Effector CD8-positive, alpha-beta T cell (primary cell): ENCODE measurements at places on chromosomes 12 and 14.

- DNase-seq: no peak
These were observed 27.3 kb downstream of the SPRING1 start for GRCh38 chr12:116710370-116711150.

- DNase-seq: no peak
These were observed 118.0 kb downstream of the NUAK1 start for GRCh38 chr12:106020736-106021135.

DNA sequence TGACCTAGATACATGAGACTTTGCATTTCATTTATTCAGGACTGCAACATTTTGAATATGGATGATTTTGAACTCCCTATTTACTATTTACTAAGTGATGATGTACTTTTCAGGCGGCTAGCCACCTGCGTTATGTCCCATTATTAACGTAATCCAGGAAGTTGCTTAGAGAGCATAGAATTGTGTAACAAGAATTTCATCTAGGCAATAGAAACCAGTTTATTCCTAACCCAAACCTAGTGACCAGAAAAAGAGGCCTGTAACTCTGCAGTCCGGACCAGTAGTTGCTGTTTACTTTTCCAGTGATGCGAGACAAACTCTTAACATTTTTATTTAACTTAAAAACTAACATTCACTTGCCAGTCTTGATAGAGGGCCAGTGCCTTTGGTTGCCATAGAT, 12.3 kb downstream of the NUDT4 start:
- DNase-seq: no peak

DNA sequence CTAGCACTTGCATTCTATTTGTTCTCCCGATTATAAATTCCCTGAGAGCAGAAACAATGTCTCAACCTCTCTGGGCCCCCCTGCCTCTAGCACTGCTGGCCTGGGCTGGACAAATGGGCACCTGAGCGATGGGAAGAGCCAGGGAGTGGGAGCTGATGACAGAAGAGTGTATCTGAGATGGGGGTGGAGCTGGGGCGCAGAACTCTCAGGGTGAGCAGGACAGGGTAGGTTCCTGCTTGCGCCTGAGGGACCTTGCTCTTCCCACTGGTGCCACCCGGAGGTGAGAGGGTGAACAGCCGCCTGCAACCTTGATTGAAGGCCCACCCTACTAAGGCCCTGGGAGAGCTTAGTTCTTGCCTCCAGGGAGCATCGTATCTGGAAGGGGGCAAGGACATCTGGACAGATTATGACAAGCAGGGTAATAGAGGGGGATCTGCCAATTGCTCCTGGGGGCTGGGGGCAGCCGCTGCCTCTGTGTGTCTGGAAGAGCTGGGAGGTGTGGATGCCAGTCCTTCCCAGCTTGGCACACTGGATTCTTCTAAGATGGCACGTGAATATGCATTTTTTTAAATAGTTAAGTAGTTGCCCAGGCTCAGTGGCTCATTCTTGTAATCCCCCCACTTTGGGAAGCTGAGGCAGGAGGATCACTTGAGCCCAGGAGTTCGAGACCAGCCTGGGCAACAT, 43.0 kb upstream of the TSPAN9 start:
- DNase-seq: no peak

GRCh38 chr14:53879022-53879686, 77.5 kb downstream of the BMP4 start:
- DNase-seq: no peak

GRCh38 chr12:49365542-49365941, 1.7 kb upstream of the SPATS2 start:
- DNase-seq: no peak

GRCh38 chr14:86990396-86990795, 1002.6 kb downstream of the GALC start:
- DNase-seq: no peak

- no peak for DNase-seq
These were observed 994.0 kb upstream of the FLRT2 start for GRCh38 chr14:84535976-84536375.

DNA sequence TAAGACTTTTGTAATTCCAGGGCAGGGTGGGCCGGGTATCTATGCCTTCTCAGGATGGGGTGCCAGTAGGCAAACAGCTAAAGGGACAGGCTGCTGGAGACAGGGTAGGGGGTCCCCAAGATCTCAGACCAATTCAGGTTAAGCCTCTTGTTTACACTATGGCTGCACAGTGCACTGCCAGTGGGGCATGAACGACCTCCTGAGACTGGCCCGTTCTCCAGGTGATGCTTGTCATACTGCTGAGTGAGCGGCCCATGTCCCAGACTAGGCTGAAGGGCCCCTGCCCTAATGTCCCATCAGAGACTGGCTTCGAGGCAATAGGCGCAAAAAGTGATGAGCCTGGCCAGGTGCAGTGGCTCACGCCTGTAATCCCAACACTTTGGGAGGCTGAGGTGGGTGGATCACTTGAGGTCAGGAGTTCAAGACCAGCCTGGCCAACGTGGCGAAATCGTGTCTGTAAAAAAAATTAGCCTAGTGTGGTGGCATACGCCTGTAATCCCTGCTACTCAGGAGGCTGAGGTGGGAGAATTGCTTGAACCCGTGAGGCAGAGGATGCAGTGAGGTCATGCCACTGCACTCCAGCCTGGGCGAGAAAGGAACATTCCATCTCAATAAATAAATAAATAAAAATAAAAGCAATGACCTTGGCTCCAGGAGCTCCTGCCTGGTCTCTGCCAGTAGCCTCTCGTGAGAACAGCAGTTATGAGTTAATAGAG, 12.6 kb downstream of the SLC25A29 start:
- no peak for DNase-seq

DNA sequence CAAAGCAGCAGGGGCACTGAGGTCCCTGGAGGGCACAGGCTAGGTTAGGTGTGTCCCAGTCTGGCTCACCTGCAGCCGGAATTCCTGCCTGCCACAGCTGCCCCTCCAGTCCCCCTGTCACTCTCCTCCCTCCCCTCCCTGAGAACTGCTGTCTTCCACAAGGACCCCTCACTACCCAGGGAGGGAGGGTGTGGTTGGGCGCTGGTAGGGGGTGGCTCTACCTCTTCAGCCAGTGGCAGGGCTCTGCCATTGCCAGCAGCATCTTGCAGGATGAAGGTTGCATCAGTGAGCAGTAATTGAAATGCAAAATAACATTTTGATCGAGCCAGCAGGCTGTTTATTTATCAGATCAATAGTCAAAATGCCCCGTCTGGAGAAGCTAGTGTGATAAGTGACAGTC, 45.7 kb downstream of the ESRRB start:
- no peak for DNase-seq

- no peak for DNase-seq
These were observed 9.2 kb downstream of the ZNF219 start for GRCh38 chr14:21089271-21089670.

DNA sequence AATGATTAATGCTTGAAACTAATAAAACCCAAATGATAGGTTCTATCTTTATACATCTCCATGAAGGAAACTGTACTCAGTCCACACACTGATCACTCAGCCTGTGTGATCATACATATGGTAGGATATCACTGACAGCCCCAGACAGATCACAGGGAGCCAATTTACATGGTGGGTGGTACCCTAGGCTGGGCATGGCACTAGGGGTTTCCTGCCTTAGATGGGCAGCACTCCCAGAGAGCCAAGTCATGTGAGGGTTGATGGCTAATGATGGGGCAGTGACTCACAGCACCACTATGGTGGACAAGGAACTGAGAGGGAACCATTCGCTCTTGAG, 89.6 kb upstream of the PTPRR start:
- DNase-seq: no peak

DNA sequence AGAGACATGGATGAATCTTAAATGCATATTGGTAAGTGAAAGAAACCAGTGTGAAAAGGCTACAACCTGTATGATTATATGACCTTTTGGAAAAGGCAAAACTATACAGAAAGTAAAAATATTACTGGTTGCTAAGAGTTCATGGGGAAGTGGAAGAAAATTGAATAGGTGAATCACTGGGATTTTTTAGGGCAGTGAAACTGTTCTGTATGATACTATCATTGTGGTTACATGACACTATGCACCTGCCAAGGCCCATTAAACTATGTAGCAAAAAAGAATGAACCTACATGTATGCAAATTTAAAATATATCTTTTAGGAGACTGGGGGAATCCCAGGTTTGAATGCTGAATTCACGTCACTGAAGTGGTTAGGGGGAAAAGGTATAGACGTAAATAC, 12.6 kb upstream of the OR8S1 start:
- DNase-seq: no peak

DNA sequence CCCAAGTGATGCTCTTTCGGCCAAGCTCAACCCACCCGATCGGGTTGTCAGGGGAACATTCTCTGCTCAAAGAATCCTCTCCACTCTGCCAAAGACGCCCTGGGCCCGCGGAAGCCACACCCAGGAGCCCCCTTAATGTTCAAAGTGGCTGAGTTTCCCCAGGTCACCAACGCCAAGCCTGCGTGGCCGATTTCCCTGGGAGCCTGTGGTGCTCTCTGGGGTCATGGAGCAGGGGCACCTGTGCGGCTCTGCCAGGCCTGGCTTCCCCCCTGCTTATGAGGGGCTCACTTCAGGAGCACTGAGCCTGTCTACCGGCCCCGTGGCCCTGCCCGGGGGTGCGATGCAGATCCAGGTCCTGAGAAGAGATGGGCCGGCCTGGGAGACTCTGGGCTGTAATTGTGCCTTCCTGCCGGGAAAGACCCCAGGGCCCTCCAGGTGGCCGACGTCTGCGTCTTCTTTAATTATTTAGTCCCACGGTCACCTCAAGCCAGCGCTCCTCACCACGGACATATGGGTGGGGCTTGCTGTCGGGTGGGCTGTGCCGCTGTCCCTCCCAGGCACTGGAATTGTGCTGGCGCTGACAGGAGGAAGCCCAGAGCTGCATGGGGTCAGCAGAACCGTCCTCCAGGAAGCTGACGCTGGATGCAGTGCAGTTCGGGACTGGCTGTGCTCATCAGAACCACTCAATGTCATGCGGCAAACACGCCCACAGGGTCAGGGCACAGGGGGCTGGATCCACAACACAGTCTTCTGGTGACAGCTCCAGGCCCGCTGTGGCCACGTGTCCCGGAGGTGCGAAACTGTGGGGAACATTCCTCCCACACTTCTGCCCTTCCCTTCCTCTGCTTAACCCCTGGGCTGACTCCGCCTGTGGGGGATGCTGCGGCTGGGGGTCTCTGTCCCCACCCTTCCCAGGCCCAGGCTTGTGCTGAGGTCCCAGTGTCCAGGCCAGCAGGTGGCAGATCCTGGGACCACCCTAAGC, 267.6 kb upstream of the SFSWAP start:
- DNase-seq: no peak

GRCh38 chr12:57609781-57610553, 1.3 kb upstream of the ARHGEF25 start:
- no peak for DNase-seq

GRCh38 chr14:76219873-76220272, 68.2 kb downstream of the GPATCH2L start:
- no peak for DNase-seq
